Kidney capillary endothelial cell (primary cell): ENCODE measurements at places on chromosomes 3 and 15.
A peak's percentile ranks its signal among the peaks of the same experiment; 100 is the strongest.

GRCh38 chr3:53226841-53227407, 28.9 kb downstream of the TKT start:
- DNase-seq: no peak

- no peak for DNase-seq
These were observed 675 bp downstream of the RBM15B start for GRCh38 chr3:51391566-51392354.

GRCh38 chr15:95405447-95405846, 925.1 kb upstream of the NR2F2 start:
- DNase-seq: no peak

DNA sequence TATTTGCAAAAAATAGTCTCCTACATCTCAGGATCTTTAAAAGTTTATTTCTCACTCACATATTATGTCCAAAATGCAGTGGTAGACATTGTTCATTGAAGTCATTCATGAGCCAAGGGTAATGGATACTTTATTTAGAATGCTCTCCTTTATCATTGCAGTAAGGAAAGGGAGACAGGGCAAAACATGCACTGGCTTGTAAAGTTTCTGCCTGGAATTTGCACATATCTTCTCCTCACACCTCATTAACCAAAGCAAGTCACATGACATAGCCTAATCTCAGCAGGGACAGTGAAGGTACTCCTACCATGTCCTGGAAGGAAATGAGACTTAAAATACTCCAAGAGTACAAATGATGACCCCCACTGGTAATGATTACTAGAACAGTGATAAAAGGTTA, 333.7 kb upstream of the EPHA3 start:
- DNase-seq: no peak

DNA sequence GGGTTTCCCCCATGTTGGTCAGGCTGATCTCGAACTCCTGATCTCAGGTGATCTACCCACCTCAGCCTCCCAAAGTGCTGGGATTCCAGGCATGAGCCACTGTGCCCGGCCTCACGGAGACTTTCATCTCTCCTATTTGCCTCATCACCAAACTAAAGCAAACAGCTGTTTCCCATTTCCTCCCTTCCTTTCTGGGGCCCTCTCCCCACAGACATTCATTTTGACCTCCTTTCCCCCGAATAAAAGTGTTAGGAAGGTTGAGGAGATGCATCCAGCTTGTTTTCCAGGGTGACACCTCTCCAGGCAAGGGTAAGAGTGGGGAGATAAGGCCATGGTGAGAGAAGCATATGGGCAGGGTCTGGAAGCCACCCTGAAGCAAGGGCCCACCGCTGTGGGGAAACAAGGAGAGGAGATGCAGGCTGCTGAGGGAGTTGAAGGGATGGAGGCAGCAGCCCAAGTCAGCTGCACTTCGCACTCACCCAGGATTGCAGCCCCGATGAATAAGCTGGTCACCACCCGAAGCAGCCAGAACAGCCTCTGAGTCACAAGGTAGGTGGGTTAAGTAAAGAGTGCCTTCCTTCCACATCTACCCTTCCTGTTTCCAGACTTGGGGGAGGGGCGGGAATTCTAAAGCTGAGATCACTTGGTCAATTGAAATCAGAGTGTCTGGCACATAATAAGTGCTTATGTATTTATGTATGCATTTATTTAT, 7.7 kb downstream of the DUOXA2 start:
- DNase-seq: peak; percentile 84
